Activated CD8-positive, alpha-beta T cell treated with anti-CD3 and anti-CD28 coated beads, Interleukin-2, amount 10 ng/mL, durations not matched to agents 7 days and 5 days (primary cell): ENCODE measurements at places on chromosomes 6 and 20.

GRCh38 chr6:149252622-149253021 is 64.9 kb upstream of the TAB2 start:
- no peak for DNase-seq
- H3K27me3 ChIP-seq = no peaks in the 10 kb centered on the region
- peaks cover 27% of the 10 kb centered on the region for H3K4me1 ChIP-seq
- no peak overlapping the region for H3K4me3 ChIP-seq

DNA sequence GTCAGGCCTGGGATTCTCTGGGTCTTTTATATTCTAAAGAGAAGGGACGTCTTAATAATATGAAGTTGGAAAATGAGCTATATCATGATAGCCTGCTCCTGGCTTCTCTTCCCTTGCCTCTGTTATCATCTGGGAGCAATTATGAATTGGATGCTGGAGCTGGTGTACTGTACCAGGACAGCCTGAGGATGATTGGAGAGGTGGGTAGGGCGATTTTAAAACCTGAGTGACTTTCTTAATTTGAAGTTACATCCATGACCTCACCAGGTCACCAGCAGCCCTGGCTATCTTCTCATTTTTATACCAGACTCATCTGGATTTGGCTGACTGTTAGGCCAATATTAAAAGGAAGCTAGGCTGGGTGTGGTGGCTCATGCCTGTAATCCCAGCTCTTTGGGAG is 317.6 kb downstream of the CLIC5 start:
- H3K36me3 ChIP-seq = no peaks in the 10 kb centered on the region
- DNase-seq = peak; percentile 1
- H3K27me3 ChIP-seq = no peaks in the 10 kb centered on the region
- H3K27ac ChIP-seq = no peak overlapping the region
- H3K4me3 ChIP-seq = no peak overlapping the region

GRCh38 chr6:22322103-22323030 is 25.5 kb upstream of the PRL start:
- no peaks in the 10 kb centered on the region for H3K36me3 ChIP-seq
- H3K27ac ChIP-seq = no peak overlapping the region
- no peaks in the 10 kb centered on the region for H3K4me1 ChIP-seq
- no peaks in the 10 kb centered on the region for H3K27me3 ChIP-seq
- no peak for DNase-seq
- H3K4me3 ChIP-seq = no peak overlapping the region

GRCh38 chr6:163529605-163530004 is 115.1 kb downstream of the QKI start:
- H3K36me3 ChIP-seq = peaks cover 1% of the 10 kb centered on the region
- H3K4me1 ChIP-seq = no peaks in the 10 kb centered on the region
- H3K4me3 ChIP-seq = no peak overlapping the region

DNA sequence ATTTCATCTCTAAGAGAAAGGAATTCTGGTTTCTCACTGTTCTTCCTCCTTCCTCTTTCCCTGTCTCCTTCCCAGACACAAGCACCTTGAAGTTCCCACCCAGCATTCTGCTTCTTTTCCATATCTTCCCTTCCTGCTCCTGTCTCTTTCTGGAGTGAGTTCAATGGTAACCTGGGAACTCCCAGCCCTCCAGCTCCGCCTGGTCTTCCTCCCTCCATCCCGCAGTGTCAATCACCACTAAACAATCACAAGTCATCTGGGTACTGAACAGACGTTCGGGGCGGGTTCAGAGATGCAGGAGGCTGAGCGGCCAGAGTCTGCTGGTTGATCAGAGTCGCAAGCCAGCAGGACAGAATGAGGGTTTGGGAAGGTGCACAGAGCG is 7.7 kb downstream of the TTBK1 start:
- H3K27me3 ChIP-seq = peaks cover 40% of the 10 kb centered on the region
- no peak for DNase-seq
- no peak overlapping the region for H3K27ac ChIP-seq
- H3K4me3 ChIP-seq = no peak overlapping the region

DNA sequence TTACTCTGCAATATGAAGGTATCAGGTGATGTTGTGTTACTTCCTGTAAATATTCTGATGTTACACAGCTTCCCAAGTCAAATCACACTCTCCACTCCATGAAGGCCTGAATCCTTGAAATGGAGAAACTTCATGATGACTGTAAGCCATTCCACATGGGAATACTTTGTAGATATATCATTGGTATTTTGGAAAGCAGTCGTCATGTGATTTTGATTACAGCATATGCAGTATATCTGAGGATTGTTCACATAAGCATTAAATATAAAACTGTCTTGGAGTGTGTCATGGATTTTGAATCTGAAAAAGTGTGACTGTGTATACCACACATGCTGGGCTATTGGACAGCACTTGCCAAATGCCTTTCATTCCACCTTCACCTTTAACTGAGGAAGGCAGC is 118.3 kb upstream of the EXOC2 start:
- no peak for DNase-seq
- no peak overlapping the region for H3K27ac ChIP-seq
- no peak overlapping the region for H3K4me3 ChIP-seq
- no peaks in the 10 kb centered on the region for H3K36me3 ChIP-seq
- H3K27me3 ChIP-seq = peaks cover 10% of the 10 kb centered on the region
- H3K4me1 ChIP-seq = peaks cover 2% of the 10 kb centered on the region

GRCh38 chr20:50378170-50379000 is 131.8 kb upstream of the PTPN1 start:
- no peak for DNase-seq
- H3K27me3 ChIP-seq = peaks cover 7% of the 10 kb centered on the region
- H3K4me1 ChIP-seq = peaks cover 59% of the 10 kb centered on the region
- H3K36me3 ChIP-seq = no peaks in the 10 kb centered on the region
- H3K27ac ChIP-seq = no peak overlapping the region

DNA sequence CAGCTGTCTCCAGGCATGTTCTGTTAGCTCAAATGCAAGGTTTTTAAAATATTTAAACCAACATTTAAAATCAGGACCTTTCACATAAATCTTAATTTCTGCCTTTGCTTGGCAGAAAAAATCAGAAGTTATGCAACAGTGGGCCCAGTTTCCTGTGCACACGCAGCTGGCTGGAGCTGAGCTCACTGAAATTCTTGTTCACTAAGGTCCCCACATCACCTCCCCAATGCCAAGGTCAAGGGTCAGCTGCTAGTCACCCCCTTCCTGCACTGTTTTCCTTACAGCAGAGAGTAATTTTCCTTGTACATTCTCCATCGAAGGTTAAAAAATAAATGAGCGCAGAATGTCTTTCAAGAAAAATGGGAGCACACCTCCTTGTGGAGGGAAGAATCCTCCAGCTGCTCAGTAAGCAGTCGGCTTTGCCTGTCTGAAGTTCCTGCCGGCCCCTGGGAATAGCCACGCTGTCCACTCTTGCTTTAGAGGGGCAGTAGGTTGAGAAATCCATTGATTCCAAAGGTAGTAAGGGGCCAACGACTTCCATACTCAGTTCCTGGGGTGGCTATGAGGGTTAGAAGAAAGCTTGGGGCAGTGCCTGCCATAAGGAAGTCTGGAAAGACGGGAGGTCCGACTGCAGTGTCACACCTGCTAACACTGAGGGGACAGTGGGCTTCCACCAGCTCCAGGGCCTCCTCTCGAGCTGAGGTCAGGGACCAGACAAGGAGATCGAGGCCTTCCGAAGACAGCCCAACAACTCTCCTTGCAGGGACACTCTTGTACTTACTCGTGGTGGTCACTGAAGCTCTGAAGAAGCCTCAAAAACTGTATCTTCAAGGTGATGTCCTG is 56.8 kb downstream of the MYH7B start:
- no peaks in the 10 kb centered on the region for H3K27me3 ChIP-seq
- H3K4me1 ChIP-seq = peaks cover 5% of the 10 kb centered on the region
- no peak overlapping the region for H3K27ac ChIP-seq
- no peak for DNase-seq
- no peak overlapping the region for H3K4me3 ChIP-seq

GRCh38 chr6:82178759-82179112 is 68.8 kb downstream of the IBTK start:
- no peaks in the 10 kb centered on the region for H3K4me1 ChIP-seq
- no peak overlapping the region for H3K4me3 ChIP-seq
- DNase-seq = no peak

GRCh38 chr20:36540551-36541211 is 638 bp upstream of the MYL9 start:
- no peaks in the 10 kb centered on the region for H3K36me3 ChIP-seq
- no peaks in the 10 kb centered on the region for H3K27me3 ChIP-seq
- H3K4me3 ChIP-seq = no peak overlapping the region
- no peak overlapping the region for H3K27ac ChIP-seq
- no peak for DNase-seq
- H3K4me1 ChIP-seq = no peaks in the 10 kb centered on the region

DNA sequence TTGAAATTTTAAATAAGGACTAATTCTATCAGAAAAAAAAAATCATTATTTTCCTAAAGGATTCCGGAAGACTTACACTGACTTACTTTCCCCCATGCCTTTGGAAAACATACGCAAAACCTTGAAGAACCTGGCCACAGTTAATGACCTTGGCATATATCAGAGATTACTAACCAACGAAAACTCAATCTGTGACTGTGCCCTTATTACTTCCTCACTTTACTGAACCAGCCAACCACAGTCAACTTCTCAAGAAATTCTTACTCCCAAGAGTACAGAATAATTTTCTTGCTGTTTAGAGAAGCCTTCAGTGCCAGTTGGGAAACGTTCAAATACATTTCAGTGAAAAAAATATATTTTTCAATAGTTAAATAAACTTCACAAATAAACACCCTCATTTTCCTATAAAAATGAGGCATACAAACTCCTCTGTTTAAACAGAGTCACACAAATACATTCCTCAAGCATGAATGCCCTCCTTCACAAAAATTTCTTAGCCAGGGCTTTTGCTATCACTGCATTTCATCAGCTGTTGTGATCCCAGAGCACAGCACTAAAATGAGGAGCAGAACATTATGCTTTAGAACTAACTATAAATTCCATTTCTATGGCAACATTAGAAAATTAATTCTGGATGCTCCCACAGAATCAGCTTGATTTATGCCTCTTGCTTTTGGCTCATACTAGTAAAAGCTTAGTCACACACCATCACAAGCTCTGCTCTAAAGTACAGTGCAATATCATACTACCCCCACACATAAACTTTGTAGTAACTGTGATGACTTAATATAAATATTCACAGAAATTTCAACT is 117.6 kb downstream of the DST start:
- no peak overlapping the region for H3K4me3 ChIP-seq
- no peak overlapping the region for H3K27ac ChIP-seq
- H3K4me1 ChIP-seq = no peaks in the 10 kb centered on the region
- H3K27me3 ChIP-seq = no peaks in the 10 kb centered on the region
- no peaks in the 10 kb centered on the region for H3K36me3 ChIP-seq

- H3K27ac ChIP-seq = no peak overlapping the region
- no peak overlapping the region for H3K4me3 ChIP-seq
- no peaks in the 10 kb centered on the region for H3K27me3 ChIP-seq
These were observed 348.8 kb downstream of the TFAP2B start for GRCh38 chr6:51167468-51167867.

DNA sequence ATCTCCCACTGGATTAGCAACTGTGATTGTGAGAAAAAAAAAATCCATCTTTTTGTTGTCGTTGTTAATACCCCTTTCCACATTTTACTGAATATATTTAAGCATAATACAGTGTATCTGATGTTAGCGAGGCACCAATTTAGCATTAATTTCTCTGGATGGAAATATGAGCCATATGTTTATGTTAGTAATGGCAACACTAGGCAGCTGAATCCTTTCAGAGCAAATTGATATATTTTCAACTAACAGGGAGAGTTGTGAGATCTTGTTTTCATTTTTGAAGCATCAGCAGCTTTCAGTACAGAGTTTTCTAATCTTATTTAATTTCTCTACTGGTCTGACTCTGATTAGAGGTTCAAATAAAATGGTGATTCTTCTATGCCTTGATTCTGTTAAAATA is 84.8 kb upstream of the HDAC2 start:
- no peaks in the 10 kb centered on the region for H3K4me1 ChIP-seq

DNA sequence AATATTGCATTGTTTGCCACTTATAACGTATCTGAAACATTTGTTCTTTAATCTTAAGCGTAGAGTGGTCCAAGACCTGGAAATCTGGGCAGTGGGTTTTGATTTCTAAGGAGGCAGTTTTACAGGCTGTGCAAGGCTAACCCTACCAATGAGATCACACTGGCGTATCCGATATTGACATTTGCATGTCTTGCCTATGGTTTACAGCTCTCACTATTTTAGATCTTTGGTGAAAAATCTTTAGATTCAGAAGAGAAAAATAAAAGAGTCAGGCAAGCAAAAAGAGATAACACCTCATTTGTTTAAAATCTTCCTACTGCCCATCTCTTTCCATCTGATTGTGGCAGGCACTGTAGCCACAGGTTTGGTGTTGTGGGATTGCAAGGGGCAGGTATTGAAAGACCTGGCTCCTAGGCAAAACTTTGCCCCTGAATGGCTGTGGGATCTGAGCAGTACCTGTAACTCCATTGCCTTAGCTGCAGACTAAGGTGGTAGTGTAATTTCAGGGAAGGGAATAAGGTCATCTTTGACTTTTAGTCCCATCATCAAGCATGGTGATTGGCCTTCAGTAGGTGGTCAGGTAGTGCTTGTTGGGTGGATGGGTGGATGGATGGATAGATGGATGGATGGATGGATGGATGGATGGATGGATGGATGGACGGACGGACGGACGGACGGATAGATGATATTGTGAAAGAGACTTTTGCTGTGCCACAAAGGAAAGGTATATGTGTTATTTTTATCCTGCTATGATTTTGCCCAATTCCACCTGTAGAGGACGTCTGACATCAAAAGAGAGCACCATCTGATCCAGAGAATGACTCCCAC is 1.9 kb downstream of the TNFAIP3 start:
- peaks cover 71% of the 10 kb centered on the region for H3K4me1 ChIP-seq
- H3K27me3 ChIP-seq = no peaks in the 10 kb centered on the region
- peak; percentile 24 for DNase-seq
- H3K36me3 ChIP-seq = peaks cover 50% of the 10 kb centered on the region
- H3K4me3 ChIP-seq = peak overlapping the region; percentile 94
